NCI-H460 (cell line): ENCODE measurements at places on chromosomes 1 and 21. TPM values are rescaled to one million over a fixed set of nuclear protein-coding genes. Genes with fewer than 3 reads are reported as not detected.

The HCN3 gene
- 1.4 and 1.6 TPM in 2 replicates for total RNA-seq

The LCK gene
- not detected in 2 replicates for total RNA-seq

The PTPN7 gene
- not detected in 2 replicates for total RNA-seq

The SSR2 gene
- total RNA-seq: 487 and 490 TPM in 2 replicates

The USP21 gene
- total RNA-seq: 17.7 and 18.8 TPM in 2 replicates

The GJA5 gene
- 37.3 and 38.0 TPM in 2 replicates for total RNA-seq

The RXRG gene
- total RNA-seq: not detected in 2 replicates

The SH2D2A gene
- total RNA-seq: 135 TPM in 2 replicates

- DNase-seq: no peak
Measured at GRCh38 chr1:209831615-209832014, 3.8 kb downstream of the UTP25 start.

- no peak for DNase-seq
Measured at GRCh38 chr1:1250786-1251284, 4.3 kb upstream of the C1QTNF12 start.

DNA sequence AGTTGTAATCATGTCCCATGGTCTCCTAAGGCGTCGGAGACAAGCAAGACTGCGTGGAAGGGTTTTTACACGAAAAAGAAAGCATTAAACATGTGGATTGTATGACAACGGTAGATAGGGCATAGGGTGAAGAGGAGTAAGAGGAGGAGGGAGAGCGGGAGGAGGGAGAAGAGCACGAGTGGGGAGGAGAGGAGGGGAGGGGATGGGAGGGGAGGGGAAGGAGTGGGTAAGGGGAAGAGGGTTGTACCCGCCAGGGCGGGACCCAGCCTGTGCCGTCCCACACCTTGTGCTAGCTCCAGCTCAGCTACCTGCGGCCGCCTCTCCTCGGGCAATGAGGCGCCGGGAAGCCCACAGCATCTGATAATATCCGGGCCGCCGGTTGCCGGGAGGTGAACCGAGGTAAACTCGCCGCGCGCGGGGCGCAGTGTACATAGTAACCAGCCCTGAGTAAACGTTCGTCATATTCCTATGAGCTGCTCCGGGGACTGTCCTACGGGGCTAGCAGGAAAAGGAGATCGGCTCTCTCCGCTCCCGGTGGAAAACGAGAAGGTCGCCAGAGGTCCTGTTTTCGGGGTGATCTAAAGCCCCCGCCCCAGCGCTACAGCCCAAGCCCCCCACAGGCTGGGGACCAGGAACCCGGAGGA is 449 bp upstream of the RCAN3 start:
- peak; percentile 39 for DNase-seq

- no peak for DNase-seq
Measured at GRCh38 chr1:109133815-109134214, 19.9 kb downstream of the ELAPOR1 start.

GRCh38 chr1:54973205-54973921 is 7.1 kb upstream of the TMEM61 start:
- peak; percentile 27 for DNase-seq

- DNase-seq: peak; percentile 30
Measured at GRCh38 chr21:36134803-36135390, at the start of gene CBR3. Gene CBR3, plus strand, starts transcription at chr21:36135079. Its CDS starts 114 bp downstream, at chr21:36135193.

DNA sequence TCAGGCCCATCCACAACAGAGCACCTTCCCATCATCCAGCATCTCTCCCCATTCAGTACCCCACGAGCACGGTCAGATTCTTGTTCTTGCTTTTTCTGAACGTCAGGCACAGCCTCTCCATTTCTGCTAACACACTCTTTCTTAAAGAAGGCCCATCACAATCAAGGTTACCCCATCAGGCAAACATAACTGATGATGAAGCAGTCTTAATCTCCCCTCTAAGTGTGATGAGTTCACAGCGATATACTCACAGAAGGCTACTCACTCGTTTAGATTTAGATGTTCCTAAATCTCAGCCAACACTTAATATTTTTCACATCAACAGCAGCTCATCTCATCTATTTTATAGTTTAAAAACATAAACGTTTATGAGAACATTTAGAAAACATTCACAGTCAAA is 75.6 kb downstream of the ADSS2 start:
- no peak for DNase-seq

GRCh38 chr1:86988835-86989234 is 74.4 kb downstream of the HS2ST1 start:
- DNase-seq: no peak

- DNase-seq: no peak
Measured at GRCh38 chr21:42755766-42756579, 102.6 kb downstream of the PDE9A start.

- DNase-seq: no peak
Measured at GRCh38 chr21:36096398-36097290, 26.8 kb downstream of the CBR1 start.

- peak; percentile 57 for DNase-seq
Measured at GRCh38 chr1:226662642-226663326, 76.3 kb downstream of the ITPKB start.

- DNase-seq: no peak
Measured at GRCh38 chr21:19507682-19508260, 1104.2 kb upstream of the TMPRSS15 start.

DNA sequence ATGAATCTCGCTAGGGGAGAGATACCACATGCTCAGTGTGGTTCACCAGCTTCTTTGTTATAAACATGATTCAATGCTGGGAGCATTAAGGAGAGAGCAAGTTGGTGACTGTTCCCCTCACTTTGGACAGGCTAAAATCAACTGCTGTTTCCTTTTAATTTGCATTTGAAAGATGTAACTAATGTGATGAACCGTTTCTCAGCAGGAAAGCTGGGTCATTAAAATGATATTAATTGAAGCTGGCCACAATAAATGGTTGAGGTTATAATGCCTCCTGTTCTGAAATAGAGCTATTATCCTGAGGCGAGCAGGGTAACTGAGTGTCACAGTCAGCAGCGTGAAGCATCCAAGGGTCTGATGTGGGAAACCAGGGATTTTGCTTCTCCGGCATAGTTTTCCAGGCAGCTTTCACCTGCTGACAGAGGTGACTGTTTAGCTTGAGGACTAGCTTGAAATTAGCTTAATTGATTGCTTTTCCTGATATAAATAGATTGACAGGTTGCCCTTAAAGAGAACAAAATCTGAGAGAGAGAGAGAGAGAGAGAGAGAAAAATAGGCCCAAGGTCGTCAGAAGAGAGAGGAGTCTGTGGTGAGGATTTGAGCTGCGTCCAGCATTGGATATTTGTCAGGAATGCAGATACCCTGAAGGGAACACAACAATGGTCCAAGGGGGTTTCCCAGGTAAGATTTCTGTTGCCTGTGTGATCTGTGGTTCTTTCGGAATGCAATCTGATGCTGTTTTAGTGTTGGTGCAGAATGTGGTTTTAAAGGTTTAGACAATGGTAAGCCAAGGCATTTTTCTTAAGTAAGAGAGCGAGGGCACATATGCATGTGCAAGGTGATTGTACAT is 209.7 kb downstream of the PATJ start:
- DNase-seq: no peak

DNA sequence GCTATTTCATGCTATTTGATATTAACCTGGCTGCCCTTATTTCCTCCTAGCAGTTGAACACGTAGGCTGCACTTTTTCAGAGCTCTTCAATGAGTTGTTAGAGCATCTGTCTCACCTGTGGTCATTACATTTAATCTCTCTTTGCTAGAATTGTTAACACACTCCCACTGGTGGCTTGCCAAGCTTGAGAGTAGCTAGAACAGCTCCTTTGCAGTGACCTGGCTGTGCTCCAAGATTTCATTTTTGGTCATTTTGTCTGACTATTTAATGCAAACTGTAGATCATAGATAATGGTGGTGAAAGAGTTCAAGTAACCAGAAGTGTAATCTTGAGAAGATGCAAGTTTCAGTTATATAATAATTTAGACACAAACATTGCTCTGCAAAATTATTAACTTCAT is 105.6 kb downstream of the LRRC7 start:
- no peak for DNase-seq

DNA sequence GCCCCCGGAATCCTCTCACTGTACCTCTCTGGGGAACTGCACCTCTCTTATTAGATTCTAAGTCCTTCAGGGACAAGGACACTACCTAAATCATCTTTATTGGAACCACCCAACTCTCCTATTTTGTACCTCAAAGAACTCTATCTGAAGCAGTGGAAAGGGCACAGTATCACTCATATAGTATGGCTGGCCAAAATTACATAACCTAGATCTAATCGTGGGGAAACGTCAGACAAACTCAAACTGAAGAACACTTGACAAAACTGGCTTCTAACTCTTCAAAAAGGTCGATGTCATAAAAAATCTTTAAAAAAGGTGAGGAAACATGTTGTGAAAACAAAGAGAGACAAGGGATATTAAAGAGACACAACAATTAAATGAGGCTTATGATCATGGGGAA is 210.0 kb downstream of the SLC45A1 start:
- DNase-seq: no peak

DNA sequence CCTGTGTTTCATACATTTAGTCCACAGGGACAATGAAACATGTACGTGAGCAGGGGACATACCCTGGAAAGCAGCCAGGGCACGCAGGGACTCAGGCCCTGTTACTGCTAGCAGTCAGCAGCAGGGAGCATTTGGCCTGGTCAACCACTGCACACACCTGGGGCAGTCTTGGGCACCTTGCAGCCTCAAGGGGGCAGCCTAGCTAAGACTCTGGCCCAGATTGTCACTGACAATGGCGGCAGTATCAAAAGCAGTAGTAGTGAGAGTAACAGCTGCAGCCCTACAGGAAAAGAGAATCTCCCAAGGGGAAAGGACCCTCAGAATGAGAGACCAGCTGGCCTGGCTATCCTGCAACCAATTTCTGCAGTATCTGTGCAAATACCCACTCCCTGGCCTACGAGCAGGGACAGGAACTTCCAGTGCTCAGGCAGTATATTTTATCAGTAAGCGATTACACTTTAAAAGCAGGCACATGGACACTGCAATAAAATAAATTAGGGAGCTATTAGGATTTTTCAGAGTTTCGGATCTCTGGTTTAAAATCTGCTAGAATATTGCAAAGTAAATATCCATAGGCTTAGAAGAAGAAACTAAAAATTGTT is 475.6 kb downstream of the LTN1 start:
- peak; percentile 52 for DNase-seq

GRCh38 chr1:165284454-165284853 is 72.1 kb downstream of the LMX1A start:
- no peak for DNase-seq

DNA sequence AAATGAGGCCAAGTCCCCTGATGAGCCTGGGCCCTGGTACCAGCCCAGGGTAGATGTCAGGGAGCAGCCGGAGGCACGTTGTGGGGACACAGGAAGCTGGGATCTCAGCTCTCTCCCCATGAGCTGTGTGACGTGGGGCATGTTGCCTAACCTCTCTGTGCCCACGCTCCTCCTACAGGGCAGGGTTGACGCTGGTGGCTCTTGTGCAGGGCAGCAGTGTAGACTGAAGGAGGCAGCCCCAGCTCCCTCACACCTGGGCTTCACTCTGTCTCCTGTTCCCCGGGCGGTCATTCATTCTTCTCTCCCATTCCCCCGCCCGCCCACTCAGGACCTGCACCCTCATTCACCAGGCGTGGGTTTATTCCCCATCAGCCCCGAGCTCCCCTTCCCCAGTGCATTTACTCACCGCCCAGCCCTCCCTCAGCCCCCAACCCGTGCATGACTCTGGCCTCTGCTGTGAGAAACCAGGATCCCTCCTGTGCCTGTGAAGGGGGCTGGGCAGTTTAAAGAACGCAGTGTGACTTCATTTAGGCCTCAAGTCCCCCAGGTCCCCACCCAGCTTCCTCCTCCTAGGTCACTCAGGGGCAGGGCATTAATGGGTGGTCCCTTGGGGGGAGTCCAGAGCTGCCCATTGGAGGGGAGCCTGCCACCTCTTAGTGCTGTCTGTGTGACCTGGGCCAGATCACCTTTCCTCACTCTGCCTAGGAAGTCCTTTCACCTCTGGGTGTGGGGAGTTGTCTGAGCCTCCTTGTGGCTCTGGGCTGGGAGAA is 285.7 kb downstream of the PTPRU start:
- DNase-seq: no peak

GRCh38 chr1:118767971-118768370 is 220.2 kb downstream of the TBX15 start:
- no peak for DNase-seq

- DNase-seq: no peak
Measured at GRCh38 chr1:57163325-57163724, 197.5 kb upstream of the C8B start.

DNA sequence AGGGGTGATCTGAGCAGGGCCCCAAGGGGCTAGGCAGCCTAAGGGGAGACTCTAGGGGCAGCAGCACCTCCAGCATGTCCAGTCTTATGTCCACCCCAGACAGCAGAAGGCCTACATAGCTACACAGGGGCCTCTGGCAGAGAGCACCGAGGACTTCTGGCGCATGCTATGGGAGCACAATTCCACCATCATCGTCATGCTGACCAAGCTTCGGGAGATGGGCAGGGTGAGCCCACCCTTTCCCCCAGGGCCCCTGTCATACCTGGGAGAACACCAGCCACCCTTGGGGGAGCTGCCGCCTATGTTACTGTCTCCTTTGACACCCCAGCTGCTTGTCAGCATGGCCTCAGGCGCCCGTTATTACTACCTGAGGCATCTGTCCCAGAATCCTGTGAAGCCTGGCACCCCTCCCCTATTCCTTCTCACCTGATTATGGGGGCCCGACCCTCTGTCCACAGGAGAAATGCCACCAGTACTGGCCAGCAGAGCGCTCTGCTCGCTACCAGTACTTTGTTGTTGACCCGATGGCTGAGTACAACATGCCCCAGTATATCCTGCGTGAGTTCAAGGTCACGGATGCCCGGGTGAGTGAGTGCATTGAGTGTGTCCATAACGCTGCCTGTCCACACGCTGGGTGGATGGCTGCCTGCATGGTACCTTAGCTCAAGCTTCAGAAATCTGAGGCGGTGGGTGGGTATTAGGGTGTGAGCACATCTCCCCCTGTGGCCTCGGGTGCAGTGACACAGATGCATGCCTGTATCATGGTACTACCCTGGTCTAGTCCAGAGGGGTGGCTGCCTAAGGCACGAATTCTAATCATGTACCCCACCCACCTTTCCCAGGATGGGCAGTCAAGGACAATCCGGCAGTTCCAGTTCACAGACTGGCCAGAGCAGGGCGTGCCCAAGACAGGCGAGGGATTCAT is 29.7 kb upstream of the KDM4A start:
- no peak for DNase-seq

DNA sequence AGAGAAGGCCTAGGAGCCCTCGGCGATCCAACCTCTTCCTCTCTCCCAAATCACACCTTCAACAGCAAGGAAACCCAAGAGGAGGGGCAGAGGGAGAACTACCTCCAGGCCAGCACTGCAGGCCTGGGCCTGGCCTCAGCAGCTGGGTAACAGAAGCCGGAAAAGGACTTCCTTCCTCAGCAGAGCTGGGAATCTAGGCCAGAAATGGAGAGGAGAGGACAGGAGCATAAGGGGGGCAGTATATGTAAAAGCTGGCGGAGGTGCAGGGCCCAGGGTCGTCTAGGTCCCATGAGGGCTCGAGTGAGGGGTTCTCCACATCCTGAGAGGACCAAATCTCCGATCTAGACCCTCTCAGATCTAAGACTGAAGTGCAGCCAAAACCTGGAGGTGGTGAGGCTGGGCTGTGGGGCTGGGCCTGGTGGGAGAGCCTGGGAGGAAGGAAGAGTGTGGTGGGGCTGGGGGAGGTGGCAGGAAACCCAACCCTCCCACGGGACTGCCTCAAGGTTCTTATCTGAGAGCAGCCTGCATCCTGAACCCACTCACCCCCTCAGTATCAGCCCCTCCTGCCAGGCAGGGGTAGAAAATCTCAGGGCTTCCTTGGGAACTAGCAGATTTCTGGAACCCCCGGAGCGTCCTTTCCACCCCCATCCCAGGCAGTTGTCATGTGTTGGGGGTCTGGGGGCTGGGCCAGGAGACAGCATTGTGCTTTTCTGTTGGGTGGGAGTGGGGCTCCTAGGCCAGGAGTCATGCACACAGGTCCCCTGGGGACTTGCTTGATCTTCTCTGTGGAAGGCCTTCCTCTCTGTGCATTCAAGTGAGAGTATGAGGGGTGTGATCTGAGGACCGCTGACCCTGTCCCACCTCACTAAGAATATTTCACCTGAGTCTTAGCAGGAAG is 33.0 kb downstream of the PIK3C2B start:
- DNase-seq: no peak
